ENCODE measurements at places on chromosomes 11 and 22. TPM values are rescaled to one million over a fixed set of nuclear protein-coding genes. Genes with fewer than 3 reads are reported as not detected.

- no peak for DNase-seq
Observed at GRCh38 chr11:87030458-87031054, 7.2 kb upstream of the TMEM135 start.

- no peak for DNase-seq
Observed at GRCh38 chr11:88164806-88165585, 10.2 kb downstream of the RAB38 start.

DNA sequence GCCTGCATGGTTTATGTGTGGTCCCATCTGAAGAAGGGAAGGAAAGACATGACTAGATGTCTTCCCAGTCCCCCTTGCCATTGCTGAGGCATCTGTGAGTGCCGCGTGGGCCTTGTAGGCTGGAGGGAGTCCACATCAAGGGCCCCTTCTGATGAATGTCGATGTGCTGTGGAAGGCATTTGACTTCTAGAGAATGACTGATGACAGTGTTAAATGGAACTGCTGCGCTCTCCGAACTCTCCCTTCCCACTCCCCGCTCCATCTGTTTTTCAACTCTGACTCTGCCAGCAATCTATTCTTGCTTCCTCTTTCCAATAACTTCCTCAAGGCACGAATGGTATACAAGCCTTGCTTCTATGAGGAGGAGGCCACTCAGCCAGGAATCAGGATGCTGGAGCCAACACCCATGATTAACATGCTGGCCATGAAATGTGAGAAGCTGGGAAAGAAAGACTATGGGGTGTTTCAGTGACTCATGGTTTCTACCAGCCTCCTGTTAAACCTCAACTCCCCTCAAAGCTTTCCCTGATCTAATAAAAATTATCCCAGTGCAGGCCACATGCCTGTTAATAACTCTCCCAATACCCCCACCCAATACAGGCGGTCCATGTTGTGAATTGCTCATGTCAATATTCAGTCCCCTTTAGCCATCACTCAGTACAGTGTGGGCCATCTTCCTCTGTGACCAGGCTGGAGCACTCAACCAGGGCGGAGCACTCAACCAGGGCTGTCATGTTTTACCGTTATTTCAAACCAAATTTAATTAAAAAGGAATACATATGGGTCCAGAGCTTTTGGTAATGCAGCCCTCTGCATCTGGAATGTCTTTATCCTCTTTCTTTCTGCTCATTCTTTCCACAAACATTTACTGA is 46.4 kb upstream of the TBCEL start:
- DNase-seq, result no peak

DNA sequence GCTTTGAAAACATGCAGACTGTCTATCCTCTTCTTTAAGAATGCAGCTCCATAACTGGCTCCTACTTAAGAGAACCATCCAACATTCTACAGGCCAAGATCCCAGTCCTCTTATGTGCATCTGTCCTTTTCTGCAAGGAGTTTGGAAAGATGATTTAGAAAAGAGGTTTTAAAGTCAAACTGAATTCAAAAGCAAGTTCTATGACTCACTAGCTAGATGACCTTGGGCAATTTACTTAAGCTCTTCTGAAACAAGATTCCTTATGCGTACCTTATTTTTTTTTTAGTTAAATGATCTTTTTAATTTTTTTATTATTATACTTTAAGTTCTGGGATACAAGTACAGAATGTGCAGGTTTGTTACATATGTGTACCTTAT is 29.2 kb downstream of the GUCY1A2 start:
- no peak for DNase-seq

GRCh38 chr11:107257710-107258109 is 199.9 kb downstream of the CWF19L2 start:
- DNase-seq, result no peak

- DNase-seq, result no peak
Observed at GRCh38 chr22:47111626-47112581, 349.5 kb downstream of the TBC1D22A start.

- no peak for DNase-seq
Observed at GRCh38 chr11:130472434-130472961, 24.1 kb downstream of the ADAMTS15 start.

- no peak for DNase-seq
Observed at GRCh38 chr22:37848587-37849088, 581 bp upstream of the EIF3L start.

DNA sequence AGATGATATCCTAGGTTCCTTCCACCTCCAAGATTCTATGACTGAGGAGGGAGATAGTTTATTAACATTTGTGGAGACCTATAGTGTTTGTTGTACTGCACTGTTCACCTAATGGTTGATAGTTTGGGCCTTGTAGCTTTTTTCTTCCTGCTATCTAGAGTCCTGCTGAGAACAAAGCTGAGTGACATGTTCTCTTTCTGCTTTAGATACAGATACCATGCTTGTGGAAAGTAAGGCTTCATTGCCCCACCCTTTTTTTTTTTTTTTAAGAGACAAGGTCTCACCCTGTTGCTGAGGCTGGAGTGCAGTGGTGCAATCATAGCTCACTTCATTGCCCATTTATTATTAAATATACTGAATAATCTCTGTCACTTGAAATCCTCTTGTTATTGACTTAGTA is 12.3 kb downstream of the DLAT start:
- DNase-seq, result no peak

DNA sequence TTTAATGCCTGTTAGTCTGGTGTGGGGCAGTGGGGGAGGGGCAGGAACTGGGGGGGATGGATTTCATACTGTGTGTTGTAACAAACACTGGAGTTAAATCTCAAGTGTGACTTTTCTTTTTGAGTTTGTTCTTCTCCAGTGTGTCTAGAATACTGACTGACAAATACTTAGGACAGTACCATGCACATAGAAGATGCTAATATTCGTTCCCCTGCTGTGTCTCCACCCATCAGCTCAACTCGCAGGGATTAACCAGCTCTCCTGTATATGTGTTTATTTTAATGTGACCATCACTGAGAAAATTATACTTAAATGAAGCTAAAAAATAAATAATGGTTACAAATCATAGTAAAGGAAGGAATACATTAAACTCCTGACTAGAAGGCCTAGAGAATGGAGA is 150.9 kb upstream of the E2F8 start:
- no peak for DNase-seq

DNA sequence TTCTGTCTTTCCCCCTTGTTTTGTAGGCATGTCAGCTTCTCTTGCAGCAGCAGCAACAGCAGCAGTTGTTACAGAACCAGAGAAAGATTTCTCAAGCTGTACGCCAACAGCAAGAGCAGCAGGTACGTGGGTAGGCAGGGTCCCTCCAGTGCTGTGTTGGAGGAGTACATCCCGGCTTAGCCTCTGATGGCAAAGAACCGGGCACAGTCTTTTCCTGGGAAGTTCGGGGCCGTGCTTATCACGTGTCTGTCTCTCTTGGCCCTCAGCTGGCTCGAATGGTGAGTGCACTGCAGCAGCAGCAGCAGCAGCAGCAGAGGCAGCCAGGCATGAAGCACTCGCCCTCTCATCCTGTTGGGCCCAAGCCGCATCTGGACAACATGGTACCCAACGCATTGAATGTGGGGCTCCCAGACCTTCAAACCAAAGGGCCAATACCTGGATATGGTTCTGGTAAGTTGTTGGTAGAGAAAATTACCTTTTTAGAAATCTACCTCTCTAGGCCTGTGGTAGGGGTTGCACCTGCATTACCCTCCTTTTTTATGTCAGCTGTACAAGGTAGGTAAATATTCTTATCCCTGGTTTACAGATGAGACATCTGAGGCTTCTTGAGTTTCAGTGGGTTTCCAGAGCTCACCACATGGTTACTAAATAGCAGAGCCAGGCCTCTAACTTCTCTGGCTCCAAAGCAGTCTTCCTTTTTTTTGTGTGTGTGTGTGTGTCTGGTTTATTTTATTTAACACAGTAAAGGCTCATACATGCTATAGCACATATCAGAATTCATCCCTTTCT is 45.2 kb upstream of the ADSL start:
- DNase-seq, result no peak

GRCh38 chr22:46861468-46862367 is 99.3 kb downstream of the TBC1D22A start:
- no peak for DNase-seq

The KCTD17 gene
- total RNA-seq, result 5.3 TPM

The CLNS1A gene
- total RNA-seq, result 54.9 TPM

The CHRNA10 gene
- 0.44 TPM for total RNA-seq

Data from pancreas (tissue), 10 donors.